ENCODE measurements at places on chromosomes 6 and 20.

DNA sequence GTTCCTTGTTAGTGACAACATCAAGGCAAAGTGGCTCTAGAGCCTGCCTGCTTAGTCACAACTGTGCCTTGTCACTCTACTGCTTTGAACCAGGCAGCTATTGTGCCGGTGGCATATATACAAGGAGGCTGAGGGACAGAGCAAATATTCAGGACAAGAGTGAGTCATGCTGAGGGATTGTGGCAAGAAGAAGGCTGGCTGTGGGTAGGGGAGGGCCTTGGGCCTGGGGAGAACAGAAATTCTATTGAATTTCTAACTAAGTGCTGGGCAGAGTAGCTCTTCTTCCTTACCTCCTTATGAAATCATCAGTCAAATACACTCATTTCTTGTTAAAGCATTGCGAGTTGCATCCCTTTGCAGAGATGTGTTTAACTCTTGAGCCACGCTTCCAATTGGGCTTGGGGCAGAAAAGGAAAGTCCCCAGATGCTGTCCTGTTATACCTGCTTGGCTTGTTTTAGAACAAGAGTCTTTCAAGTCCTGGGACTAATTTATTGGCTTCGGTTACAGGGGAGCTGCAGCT is 59.7 kb downstream of the PFDN4 start:
- no peak for DNase-seq

GRCh38 chr20:24959591-24960301 is 10.7 kb downstream of the CST7 start:
- DNase-seq: no peak

DNA sequence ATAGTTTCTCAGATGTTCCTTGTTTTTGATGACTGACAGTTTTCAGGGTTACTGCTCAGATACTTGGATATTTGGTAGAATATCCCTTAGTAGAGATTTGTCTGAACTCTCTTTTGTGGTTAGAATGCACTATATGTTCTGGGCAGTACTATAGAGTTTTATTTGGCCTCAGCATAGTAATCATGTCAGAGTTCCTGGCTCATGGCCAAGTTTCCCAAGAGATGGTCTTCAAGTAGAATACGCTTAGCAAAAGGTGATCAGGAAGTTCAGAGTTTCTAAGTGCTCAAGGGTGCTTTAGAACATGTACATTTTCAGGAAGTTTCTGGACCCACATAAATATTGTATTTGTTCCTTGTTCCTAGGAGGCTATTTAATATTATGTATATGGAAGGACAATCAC is 1209.7 kb upstream of the GJE1 start:
- DNase-seq: no peak

- DNase-seq: no peak
Measured at GRCh38 chr6:39086294-39086693, 28.7 kb downstream of the SAYSD1 start.

DNA sequence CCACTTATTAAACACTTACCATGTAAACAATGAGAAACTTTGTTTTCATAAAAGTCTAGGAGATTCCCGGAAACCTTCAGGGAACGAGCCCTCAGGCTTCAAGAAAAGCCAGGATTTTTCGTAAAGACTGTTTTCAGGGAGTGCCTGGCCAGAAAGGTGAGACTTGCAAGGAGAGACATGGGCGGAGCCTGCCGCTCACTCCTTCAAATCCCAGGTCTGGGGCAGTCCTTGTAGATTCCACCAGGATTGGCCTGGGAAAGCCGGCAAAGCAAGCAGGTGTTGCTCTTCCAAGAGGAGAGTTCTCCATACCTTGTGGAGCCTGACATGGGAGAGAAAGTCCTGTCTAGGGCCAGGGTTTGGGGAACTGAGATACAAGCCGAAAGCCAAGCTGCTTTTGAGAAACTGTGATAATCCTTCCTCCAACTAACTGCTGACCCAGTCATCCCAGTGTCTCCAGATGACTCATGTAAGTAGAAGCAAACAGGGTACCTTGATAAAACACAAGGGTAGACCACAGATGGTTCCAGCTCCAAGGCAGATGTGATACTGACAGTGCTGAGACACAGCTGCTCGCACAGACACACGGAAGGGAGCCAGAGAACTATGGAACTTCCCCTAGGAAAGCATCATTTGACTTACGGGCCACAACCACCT is 69.4 kb upstream of the NAA20 start:
- DNase-seq: no peak

- no peak for DNase-seq
Measured at GRCh38 chr6:14720411-14721102, 525.3 kb upstream of the JARID2 start.

GRCh38 chr20:53748176-53748575 is 154.5 kb upstream of the ZNF217 start:
- DNase-seq: no peak

- DNase-seq: no peak
Measured at GRCh38 chr6:162058281-162058875, 669.2 kb downstream of the PRKN start.

DNA sequence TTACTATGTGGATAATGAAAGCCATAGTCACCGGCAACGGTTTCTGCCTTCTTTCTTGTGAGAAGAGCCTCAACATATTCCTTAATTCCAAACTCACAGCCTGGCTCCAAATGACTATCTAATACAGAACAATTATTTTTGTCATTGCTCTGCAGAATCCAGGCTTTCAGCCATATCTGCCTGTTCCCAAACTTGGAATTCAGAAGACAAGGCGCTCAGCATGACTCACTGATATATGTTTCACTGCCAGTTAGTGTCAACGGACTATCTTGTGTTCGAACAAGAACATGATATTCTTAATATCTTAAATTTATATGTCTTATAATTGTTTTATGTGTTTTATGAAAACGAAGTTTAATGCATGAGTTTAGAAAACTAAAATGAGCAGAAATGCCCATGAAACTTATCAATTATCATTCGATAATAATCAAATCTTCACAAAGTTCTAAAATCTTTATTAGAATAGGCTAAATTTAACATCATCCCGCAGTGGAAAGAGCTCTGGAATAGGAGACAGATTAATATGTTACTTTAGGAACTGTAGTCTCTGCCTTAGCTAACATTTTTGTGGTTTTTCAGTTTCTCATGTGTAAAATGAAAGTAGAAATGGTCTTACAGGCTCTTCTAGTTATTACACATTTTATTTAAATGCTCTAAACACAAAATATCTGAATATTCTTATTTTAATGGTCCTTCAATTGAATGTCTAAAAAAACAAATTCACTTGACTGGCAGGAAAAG is 669.3 kb upstream of the GJE1 start:
- no peak for DNase-seq

GRCh38 chr20:45029884-45030283 is 63.6 kb downstream of the STK4 start:
- DNase-seq: no peak

DNA sequence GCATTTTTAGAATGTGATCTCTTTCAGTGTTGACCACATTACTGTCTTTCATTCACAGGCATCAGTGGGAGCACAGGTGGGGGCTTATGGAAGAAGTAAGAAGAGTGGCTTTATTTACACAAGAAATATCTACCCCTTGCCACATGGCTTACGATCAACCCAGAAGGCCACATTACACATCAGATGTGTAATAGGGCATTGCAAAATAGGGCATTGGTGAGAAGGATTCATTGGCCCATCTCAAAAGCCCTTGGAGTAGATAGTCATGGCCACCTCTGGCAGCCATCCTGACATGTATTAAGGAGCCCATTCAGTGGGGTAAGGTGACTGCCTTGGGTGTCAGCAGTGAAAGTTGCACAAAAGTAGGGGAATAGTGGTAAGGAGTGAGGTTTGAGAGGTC is 97.5 kb downstream of the MAFB start:
- DNase-seq: no peak
